ENCODE measurements at places on chromosomes 1 and 21.

- DNase-seq = no peak
Observed at GRCh38 chr1:214280386-214281020, 456 bp upstream of the SMYD2 start.

- no peak for DNase-seq
Observed at GRCh38 chr1:244207042-244207934, 156.2 kb downstream of the ZBTB18 start.

GRCh38 chr1:19010995-19011844 lies 54.7 kb upstream of the IFFO2 start:
- peak; percentile 48 for DNase-seq

GRCh38 chr1:74480068-74480467 lies 32.3 kb downstream of the LRRC53 start:
- DNase-seq = no peak
